ENCODE measurements at places on chromosomes 1 and 21.

DNA sequence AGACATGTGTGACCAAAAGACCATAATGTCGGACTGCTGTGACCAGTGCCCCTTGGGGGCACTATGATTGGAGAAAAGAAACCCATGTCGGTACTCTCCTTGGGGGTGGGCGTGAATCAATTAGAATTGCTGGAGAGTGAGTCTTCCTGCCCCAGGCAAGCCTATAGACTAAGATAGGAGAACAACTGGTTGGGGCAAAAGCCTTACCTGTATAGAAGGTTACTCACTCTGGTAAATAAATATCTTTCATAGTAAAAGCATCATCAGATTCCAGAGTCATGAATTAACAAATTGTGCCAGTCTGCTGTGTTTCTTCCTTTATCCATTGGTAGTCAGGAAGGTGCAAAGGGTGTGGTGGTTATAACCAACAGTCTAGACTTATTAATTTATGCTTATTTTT lies 2.9 kb upstream of the PTGFRN start:
- DNase-seq = no peak

DNA sequence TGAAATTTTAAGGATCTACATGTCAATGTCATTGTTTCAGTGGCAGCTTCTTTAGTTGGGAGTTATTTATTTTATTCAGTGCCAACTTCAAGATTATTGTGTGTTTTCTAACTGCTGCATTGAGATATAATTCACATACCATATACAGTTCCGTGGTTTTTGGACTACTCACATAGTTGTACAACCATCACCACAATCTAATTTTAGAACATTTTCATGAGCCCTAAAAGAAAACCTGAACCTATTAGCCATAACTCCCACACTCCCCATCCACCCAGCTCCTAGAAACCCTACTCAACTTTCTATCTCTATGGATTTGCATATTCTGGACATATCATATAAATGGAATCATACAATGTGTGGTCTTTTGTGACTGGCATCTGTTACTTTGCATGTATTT lies 220.0 kb downstream of the LRRC40 start:
- no peak for DNase-seq

- peak; percentile 42 for DNase-seq
Observed at GRCh38 chr1:39048745-39049370, 22.7 kb downstream of the NDUFS5 start.

DNA sequence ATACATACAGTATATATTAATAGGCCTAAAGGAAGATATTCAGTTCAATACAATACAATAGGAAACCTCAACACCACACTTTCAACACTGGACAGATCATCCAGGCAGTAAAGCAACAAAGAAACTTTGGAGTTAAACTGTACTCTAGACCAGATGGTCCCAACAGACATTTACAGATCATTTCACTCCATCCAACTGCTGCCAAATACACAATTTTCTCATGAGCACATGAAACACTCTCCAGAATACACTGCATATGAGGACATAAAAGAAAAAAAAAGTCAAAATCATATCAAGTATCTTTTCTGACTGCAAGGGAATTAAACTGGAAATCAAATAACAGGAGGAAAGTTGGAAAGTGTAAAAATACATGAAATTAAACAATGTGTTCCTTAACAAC lies 607.5 kb upstream of the BRINP3 start:
- DNase-seq = no peak

- DNase-seq = no peak
Observed at GRCh38 chr1:109252167-109252892, 3.0 kb downstream of the CELSR2 start.

GRCh38 chr1:37472281-37472680 lies 2.1 kb upstream of the ZC3H12A start:
- DNase-seq = no peak

- no peak for DNase-seq
Observed at GRCh38 chr1:35390600-35391494, 122.3 kb downstream of the ZMYM4 start.

GRCh38 chr1:113990961-113991360 lies 11.7 kb downstream of the OLFML3 start:
- no peak for DNase-seq

DNA sequence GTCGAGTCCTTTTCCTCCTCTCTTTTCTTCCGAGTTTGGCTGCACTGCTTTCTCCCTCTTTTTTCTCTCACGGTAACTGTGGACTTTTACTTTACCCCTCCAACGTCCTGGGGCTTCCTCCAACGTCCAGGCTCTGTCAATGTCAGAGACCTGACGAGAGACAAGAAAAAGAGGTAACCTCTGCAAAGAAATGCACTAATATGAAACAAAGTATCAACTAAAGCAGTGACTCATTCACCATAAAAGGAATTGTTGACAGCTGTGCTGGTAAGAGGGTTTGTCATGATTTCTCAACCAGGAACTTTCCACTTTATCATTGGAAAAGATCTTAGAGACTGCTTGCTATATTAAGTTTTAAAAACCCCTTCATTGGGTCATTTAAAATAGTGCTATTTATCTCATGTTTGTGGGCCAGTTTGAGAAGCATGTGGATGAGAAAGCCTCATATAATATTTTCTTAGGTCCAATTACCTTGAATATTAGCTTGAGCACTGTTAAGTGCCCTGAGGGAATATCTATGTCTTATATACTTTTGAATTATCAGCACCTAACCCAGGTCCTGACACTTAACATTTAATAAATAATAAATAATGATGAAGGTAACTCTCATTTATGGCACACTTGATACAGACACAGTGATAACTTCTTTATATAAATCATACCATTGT lies at the start of gene GBP2:
GBP2 (minus strand) TSS at position 202 of the 668 bp plus-strand sequence. CDS start 4,148 bp downstream, outside the sequence.
- peak; percentile 68 for DNase-seq

- DNase-seq = no peak
Observed at GRCh38 chr21:36835383-36835795, 131.1 kb downstream of the HLCS start.

DNA sequence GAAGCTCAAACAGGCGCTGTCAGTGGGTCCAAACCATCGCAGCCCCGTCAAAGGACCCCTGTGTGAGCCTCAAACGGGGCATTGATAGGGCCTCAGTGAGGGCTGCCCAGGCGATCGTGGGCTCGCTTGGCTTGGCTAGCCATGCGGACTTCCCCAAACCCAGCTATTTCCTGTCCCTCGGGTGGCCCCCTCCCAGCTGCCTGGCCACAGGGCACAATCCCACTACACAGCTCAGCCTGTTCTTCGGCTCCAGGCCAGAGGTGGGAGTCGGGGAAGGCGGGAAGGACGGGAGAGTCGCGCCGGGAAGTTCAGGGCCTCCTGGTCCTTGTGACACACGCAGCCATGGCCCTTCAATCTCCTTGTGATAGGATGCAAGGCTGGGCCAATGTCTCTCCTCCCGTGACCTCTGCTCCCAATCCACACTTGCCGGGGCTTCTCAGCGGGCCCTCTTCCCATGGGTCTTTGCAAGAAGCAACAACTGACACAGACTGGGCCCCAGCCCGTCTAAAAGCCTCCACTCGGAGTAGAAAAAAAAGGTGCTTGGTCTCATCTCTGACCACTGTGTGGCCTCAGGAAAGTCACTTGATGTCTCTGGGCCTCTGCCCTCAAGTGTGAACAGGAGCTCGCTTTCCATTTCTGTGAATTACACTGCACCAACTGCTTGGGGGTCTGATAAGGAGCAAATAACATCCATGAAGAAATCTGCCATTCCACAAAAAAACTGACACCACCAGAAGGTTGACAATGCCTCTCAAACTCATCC lies 7.1 kb upstream of the MATN1 start:
- no peak for DNase-seq

DNA sequence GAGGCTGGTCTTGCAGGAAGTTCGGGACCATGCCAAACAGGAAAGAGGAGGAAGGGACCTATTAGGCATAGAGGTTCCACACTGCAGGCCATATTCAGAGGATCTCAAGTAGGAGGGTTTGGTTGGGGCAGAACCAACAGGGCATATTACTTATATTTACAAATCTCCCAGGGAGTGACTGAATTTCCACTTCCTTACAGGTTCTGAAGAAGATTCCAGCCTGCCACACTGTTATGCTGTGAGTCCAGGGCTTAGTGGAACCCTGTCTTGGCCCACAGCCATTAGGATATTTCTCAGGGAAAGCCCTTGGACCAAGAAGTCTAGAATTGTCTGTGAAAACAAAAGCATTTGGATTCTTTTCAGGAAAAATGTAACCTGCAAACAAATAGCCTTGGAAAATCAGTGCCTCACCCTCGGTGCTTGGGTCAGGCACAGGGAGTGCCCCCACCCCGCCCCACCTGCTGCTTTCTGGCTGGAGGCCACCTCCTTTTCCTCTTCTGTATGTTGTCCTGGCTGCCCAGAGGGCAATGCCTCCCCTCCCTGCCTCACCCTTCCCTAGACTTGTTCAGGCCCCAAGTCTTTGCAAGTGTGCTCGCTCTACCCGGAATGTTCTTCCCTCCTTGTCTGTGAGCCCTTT lies 41.0 kb upstream of the JUN start:
- no peak for DNase-seq

DNA sequence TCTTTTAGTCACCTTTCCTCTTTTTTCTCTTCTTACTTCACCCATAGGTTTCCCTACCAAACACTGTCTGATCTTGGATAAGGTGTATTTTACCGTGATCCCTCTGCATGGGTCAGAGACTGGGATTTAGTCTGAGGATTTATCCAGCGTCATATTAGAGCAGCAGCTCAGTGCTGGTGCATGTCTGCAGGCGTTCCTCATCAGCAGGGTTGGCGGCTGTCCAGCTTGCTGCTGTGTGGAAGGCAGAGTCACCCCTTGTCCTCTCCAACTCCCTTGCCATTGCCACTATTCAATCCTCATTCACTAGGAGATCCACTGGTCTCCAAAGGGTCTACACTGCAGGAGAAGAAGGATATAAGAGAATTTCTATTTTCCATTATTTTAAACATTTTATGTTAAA lies 7.3 kb upstream of the FAM78B start:
- DNase-seq = no peak

GRCh38 chr1:52917156-52917555 lies 4.4 kb downstream of the ECHDC2 start:
- no peak for DNase-seq

DNA sequence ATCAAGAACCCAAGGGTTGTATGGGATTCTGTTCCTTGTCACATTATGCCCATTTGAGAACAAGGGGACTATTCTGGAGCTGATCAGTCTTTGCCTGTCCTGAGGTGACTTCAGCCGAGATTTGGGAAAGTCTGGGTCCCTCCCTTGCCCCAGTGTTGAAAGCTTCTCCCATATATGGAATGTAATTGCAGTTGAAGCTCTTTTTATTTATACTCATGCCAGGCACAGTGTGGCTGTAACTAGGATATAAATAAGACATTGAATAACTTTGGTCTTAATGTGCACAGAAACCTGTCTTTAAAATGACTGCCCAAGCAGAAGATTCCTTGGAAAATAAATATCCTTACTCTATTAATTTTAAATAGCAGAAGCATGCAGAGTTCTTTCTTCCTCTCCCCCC lies 15.2 kb downstream of the AKNAD1 start:
- no peak for DNase-seq

DNA sequence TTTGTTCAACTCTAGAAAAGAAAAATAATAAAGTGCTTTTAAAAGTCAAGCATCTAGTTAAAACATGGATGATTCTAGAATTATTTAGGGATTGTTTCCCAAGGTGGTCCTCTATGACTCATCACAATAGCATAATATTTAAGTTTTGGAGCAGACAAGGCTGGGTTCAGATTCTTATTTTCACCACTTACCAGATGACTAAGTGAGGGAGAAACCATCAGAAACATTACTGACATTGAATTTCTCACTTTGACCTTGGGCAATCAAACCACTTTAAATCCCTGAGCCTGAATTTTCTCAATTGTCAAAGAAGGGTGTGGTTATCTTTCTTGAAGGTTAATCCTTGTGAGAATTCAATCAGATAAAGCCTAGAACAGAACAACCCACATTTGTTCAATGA lies 102.5 kb upstream of the PTGFR start:
- DNase-seq = no peak

- DNase-seq = no peak
Observed at GRCh38 chr1:185843986-185844385, 109.8 kb downstream of the HMCN1 start.

- peak; percentile 69 for DNase-seq
Observed at GRCh38 chr1:162003830-162004215, 19.8 kb downstream of the OLFML2B start.

DNA sequence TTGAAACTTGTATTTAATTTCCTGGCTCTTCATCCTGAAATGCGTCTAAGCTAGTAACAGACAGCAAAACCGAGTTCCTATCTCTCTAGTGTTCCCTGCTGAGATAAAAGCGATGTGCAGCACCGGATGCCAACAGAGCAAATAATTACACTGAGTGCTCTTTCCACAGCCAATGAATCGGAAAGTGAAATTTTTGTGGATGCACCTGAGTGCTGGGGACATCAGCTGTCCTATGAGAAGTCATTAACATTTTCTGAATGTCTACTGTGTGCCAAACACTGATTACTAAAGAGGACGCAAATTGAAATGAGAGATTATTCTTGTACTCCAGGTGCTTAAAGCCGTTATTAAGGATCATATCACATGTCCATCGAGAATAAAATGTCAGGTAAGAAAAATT lies 278.0 kb downstream of the RGS7 start:
- DNase-seq = no peak

DNA sequence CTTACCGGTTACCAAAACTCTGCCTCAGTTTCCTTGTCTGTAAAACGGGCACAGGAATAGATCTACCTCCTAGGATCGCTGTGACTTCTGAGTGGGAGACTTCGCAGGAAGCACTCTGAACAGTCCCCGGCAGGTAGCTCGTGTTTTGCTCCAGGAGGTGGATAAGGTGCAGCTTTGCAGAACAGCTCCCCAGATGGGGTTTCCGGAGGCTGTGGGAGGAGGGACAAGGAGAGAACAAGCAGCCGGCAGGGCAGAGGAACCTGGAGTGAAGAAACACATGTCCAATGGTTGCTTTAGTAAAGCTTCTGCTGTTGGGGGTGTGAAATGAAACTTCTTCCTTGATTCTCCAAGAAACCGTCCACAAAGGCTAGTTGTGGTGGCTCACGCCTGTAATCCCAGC lies 95.5 kb upstream of the TARDBP start:
- no peak for DNase-seq

DNA sequence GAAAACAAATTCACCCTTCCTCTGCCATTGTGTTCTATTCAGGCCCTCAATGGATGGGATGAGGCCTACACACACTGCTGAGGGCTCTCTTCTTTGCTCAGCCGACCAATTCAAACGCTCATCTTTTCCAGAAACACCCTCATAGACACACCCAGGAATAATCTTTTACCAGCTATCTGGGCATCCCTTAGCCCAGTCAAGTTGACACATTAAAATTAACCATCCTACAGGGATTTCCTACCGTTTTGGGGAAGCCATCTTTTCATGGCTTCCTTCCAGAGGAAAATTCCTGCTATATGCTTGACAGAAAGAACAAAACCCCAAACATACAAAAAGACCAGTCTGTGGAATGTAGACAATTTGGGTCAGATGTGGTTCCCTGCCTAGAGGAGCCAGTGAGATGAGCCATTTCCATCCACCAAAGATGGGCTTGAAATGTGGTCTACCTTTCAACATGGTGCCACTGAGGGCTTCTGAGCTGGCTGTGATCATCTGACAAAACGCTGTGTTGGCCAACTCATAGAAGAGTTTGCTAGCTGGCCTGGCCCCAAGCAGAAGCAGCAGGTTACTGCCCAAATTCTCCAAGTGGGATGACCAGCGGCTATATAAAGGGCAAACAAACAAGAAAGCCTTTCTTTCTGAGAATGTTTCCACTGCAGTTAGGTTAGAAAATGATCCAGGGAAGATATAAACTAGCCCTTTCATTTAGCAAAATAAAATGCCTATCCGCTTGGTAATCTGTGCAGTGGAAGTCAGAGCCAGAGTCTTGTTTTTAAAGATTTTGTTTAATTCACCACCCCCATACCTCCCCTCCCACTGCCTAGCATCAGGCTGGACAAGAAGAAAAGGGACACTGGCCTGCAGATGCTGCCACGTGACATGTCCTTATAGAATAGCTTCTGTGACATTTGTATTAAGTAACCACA lies 69.1 kb upstream of the MRPS6 start:
- DNase-seq = no peak

GRCh38 chr1:147626291-147626690 lies 44.0 kb downstream of the ACP6 start:
- no peak for DNase-seq
